Heart right ventricle (tissue), 16 donors: ENCODE measurements at places on chromosomes 7 and 10. TPM values are rescaled to one million over a fixed set of nuclear protein-coding genes. Genes with fewer than 3 reads are reported as not detected.

DNA sequence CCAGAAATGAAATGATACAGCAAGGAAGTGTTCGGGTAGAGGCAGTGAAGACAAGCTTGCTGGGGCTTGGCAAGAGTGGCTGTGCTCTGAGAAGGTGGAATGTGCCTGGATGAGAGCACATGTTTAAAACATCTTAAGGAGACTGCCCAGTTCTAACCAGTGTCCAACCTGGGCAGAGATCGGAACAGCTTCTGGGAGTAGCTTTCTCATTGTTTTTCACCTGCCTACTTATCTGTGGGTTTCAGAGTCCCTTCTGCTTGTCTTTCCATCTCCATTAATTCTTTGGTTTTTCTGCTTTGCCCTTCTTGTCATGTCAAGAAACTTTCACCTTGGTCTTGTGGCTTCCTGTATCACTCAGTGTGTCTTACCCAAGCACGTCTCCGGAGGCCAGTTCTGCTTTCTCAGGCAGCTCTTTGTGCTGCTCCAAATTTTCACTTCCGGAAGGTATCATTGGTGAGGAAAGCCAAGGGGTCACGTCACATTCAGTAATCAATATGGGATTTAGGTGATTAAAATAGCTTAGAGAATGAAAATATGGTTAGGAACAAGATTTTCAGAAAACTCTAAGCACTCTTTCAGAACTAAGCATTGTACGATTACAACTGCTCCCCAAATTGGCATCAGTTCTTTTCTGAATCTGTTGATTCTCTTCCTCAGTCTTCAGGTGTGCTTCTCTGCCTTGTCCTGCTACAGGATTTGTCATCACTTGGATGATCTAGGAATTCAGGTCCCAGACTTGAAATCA is 5.5 kb upstream of the LAMB4 start:
- no peak for DNase-seq

- no peak for DNase-seq
Observed at GRCh38 chr10:105359708-105360107, 718.6 kb downstream of the SORCS3 start.

GRCh38 chr7:22561895-22562593 is 62.1 kb upstream of the STEAP1B start:
- no peak for DNase-seq

- DNase-seq = no peak
Observed at GRCh38 chr10:119135513-119135881, 30.0 kb downstream of the SFXN4 start.

LRRD1 gene
- total RNA-seq = 0.09 TPM

IFIT5 gene
- total RNA-seq = 14.0 TPM

MMP21 gene
- 0.15 TPM for total RNA-seq

- peak; percentile 32 for DNase-seq
Observed at GRCh38 chr7:135335628-135336139, 102.0 kb downstream of the STRA8 start.

- no peak for DNase-seq
Observed at GRCh38 chr7:139566736-139567646, 43.5 kb downstream of the CLEC2L start.

DNA sequence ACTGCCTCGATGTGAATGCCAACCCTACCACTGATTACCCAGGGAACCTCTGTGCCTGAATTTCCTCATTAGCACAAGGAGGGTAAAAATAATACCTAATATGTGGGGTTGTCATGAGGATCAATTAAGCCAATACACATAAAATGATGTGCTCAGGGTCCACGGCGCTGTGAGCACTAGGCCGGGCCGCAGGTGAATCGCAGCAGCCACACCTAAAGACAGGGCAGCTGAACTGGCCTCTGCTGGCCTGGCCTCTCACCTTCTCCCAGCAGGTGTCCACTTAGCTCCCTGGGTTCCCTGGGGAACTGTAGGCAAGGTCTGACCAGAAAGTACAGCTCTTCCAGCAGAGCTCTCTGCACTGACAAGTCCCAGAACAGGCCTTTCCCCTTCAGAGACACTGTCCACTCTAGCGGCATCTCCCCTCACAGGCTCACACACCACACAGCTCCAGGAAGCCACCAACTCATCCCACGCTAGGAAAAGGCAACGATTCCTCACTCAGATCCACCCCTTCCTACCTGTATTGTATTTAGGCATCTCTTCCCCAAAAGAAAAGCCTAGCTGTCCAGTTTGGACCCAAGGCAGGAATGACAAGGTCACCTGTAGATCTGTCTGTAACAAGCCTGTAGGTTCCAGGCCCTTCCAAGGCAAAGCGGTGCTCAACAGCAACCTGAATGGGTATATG is 273.1 kb downstream of the USP6NL start:
- no peak for DNase-seq

GRCh38 chr7:132691201-132691600 is 114.9 kb upstream of the PLXNA4 start:
- DNase-seq = no peak

- no peak for DNase-seq
Observed at GRCh38 chr10:121332829-121333765, 265.1 kb downstream of the FGFR2 start.

- peak; percentile 13 for DNase-seq
Observed at GRCh38 chr10:101292194-101293006, 61.6 kb upstream of the BTRC start.

ATE1 gene
- 45.4 TPM for total RNA-seq

DNA sequence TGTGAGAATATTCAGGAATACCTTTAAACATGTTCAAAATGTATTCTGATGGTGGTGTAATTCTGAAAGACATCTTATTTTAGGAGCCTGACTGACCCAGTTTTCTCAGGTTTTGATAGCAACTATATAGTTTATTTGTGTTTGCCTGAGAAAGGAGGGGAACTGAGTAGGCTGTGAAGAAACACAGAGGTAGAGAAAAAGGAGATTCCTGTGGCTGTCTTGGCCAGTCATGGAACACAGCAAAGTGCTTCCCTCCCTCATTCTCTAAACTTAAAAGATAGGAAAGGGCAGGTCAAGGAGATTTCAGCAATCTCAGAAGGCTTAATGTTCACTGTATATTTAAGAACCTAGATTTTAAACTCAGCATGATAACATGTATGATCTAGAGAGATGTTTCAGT is 43.5 kb downstream of the ZMYND11 start:
- no peak for DNase-seq

DNA sequence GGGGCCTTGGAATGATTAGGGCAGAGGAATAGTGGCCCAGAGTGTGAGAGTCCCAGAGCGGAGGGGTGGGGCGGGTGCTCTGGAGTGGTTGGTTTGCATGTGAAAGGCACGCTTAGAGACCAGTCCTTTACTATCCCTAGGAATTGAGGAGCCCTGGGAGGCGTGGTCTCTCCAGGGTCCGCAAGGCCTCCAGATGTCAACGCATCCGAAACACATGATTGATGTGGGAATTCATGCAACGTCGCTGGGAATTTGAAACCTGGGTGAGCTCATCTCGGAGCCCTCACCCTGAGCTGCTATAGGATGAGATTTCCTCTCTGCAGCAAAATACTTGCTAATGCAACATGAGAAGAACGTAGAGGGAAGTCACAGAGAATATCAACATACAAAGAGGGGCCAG is 51.2 kb downstream of the NPTX2 start:
- DNase-seq = no peak

GRCh38 chr7:139913021-139913844 is 84.2 kb downstream of the TBXAS1 start:
- no peak for DNase-seq

- DNase-seq = no peak
Observed at GRCh38 chr10:66714741-66715140, 211.1 kb upstream of the LRRTM3 start.

DNA sequence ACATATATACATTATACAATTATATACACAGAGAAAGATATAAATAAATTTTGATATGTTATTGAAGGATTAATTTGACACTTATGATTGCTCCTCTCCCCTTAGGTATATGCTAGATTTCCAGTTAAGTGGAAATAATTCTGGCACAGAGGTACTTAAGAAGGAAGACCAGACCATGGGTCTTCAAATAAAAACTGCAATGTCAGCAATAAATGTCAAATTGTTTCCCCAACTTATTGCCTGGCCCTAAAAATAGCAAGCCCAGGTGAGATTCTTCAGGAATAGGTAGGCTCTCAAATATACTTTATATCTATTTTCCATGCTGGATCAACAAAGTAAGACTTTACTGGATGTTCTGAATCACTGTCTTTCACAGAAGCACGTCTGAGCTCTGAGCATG is 551.3 kb upstream of the STEAP1 start:
- no peak for DNase-seq

GRCh38 chr10:5628451-5629302 is 37.7 kb downstream of the ASB13 start:
- no peak for DNase-seq

ANTXRL gene
- total RNA-seq = 0.49 TPM

GRCh38 chr7:123533553-123533917 is 860 bp downstream of the IQUB start:
- no peak for DNase-seq

DNA sequence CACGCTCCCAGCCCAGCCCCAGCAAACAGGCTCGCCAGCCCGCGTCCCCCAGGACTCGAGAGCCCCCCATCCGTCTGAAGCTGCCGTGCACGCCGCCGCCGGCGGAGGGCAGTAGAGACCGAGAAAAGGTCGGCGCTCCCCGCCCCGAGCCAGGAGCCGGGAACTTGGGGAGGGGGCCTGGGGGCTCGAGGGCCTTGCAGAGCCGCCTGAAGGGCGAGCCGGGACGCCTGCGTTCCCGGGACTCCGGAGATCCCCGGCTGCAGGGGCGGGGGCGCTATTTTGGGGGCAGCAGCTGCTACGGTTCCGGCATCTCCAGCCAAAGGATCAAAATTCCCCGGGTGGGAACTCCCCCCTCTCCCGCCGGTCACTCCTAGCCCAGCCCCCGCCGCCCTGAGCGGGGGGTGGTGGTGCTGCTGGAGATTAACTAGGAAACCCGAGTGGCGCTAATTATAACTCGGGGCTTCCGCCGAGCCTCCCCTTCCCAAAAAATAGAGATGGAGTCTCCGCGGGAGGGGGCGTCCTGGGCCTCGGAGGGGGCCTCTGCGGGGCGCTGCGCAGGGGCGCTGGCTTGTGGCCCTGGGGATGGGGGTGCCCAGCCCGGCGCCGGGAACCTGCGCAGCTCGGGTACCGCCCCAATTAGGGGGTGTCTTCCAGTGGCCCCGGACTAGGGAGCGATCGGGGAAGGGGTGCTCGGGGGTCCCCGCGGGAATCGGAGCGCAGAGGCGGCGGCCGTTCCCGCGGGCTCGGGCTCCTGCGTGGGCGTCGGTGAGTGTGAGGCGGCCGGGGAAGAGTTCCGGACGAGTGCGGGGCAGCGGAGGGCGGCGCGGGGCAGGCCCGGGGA is 608 bp downstream of the ACHE start:
- DNase-seq = peak; percentile 66

DNA sequence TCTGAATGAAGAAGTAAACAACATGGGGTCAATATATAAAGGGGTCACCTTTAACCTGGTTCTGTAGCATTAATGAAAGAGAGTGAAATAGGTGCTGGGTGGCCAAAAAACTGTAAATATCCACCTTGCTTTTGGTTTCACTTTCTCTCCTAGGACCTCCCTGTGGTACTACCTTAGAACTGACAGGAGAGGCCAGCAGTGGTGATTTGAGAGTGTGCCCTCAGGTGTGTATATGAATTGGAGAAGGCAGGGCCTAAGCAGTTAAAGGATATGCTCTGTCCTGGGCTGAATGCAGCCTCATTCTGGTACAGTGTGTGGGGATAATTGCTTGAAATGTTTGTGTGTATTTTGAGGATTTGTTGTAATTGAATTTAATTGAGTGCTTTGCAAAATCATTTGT is 62.0 kb downstream of the BBS9 start:
- DNase-seq = no peak

NIPSNAP2 gene
- total RNA-seq = 373 TPM

GRCh38 chr7:112982441-112983063 is 104.1 kb downstream of the GPR85 start:
- no peak for DNase-seq

- peak; percentile 74 for DNase-seq
Observed at GRCh38 chr10:88064608-88065382, 201.4 kb downstream of the PTEN start.

NRBF2 gene
- total RNA-seq = 10.1 TPM

DNA sequence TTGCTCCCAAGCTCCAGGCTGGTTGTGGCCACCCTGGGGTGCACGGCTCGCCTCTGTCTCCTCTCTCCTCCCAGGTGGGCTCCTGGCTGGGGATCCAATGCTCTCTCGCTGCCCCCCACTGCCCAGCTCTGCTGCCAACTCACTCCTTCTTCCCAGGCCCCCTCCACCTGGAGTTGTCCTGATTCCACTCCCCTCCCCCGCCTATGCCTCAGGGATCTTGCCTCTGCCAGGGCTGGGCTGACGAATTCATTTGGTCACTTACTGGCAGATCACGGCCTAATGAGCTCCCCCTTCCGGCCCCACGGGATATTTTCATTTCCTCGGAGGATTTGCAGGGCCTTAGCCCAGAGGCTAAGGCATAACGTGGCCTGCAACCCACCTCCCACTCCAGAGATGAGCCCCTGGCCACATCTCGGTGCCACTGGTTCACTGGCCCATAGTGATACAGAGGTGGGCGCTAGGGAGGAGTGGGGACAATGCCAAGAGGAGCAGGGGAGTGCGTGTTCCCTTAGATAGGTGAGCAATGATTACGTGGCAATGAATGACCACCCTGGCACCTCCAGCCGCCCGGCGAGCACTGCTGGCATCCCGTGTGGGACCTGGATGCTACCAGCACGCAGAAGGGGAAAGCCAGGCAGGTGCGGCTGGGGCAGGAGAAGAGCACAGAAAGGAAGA is 344.6 kb upstream of the SHH start:
- DNase-seq = no peak

ADAM22 gene
- 3.7 TPM for total RNA-seq

OR6B1 gene
- total RNA-seq = not detected

CALD1 gene
- total RNA-seq = 163 TPM

MACC1 gene
- total RNA-seq = 0.71 TPM

CYP2C19 gene
- not detected for total RNA-seq

SYT15B gene
- total RNA-seq = 1.6 TPM

DNA sequence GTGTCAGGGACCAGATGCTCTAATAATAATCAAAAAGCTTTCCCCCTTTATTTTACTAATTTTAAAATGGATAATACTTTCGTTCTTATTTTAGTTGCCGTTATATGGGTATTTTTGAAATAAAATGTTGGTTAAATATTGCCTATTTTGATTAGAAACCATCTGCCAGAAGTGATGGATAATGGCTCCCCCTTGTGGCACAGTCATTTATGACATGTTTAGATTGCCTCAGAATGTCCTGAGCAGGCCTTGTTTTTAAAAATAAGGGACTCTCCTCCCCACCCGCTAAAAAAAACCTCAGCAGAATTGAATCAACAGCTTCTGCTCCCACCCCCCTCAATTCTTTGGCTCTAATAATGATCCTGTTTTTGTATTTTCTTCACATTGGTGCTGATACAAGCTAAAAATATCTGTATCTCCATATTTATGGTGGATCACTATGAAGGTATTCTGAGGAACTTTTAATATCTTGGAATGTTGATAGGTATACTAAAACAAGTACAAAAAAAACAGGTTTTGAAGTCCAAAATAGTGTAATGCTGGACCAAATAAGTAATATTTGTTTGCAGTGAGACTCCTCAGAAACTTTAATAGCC is 38.8 kb downstream of the TMEM60 start:
- DNase-seq = peak; percentile 73

ADCY1 gene
- 3.5 TPM for total RNA-seq

GRCh38 chr10:123109466-123109865 is 26.3 kb upstream of the HMX3 start:
- DNase-seq = no peak

- DNase-seq = no peak
Observed at GRCh38 chr7:16776053-16776452, 22.5 kb downstream of the TSPAN13 start.
